Activated CD8-positive, alpha-beta memory T cell treated with anti-CD3 and anti-CD28 coated beads for 48 hours (primary cell): ENCODE measurements at places on chromosomes 7 and 10.

GRCh38 chr10:44046605-44047004 lies 338.3 kb downstream of the CXCL12 start:
- no peak for DNase-seq

GRCh38 chr10:120710076-120710475 lies 141.1 kb upstream of the WDR11 start:
- no peak for DNase-seq

DNA sequence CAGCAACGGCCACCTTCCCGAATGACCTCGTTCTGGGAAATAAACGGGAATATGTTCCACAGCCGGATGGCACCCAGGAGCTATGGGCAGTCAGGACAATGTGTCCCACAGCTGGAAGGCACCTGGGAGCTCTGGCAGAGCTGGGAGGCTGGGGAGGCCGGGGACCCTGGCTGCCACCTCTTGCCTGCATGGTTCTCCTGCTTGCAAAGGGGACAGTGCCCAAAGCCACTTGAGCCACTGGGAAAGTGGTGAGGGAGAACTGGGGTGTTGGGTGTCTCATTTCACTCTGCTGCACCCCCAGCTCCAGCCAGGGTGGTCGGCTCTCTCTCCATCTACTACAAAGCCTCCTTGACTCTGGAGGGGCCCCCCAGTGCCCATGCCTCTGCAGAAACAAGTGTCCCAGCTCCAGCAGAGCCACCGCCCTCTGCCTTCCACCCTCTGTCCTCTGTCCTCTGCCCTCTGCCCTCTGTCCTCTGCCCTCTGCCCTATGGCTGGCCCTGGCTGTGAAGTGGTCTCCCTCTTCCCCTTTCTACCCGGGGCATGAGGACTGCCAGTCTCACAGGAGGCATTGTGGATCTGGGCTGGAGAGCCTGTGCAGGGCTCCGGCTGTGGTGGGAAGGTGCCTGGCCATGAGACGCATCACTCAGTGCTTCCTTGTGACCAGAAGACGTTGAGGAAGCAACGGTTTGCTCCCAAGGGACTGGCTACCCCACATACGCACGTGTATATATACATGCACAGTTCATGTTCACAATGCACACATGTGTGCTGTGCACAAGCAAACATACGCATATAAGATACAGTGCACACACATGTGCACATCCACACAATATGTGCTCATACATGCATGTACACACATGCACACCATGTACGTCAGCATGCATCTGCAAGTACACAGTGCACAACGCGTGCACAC lies 21.5 kb upstream of the INPP5A start:
- DNase-seq = no peak

DNA sequence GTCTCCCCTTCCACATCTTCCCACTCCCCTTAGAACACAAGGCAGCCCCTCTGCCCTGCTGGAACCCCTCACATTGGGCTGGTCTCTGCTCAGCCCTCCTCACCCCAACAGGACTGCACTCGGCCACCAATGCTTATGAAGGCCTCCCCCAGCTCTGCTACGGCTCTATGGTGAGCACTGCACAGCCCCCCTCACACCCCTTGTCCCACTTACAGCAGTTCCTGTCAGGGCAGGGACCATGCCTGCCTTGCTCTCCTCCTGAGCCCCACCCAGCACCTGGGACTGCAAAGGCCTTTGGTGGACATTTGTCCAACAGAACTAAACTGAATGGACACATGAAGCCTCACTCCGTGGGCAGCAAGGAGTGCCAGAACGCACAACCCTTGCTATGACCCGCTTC lies 171.9 kb downstream of the GRID1 start:
- no peak for DNase-seq

DNA sequence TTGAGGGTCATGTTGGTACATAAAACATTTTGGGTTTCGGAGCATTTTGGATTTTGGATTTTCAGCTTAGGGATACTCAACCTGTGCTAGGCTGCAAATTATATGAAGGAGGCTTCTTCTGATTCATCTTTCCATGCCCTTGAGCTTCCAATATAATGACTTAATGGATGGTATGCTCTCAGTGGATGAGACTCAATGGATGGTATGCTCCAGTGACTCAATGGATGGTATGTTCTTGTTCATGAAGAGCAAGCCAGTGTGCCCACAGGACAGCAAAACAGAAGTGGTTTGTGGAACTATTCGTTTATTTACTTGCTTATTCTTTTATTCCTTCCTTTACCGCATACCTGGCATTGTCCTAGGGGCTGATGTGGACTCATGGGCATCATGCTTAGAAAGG lies 969.6 kb downstream of the LRMDA start:
- no peak for DNase-seq
